Stimulated activated CD8-positive, alpha-beta memory T cell treated with anti-CD3 and anti-CD28 coated beads, Interleukin-7, amount 100 ng/mL, for 1 hour (primary cell): ENCODE measurements at places on chromosomes 11 and 22.

GRCh38 chr22:37464181-37464580 lies 22.0 kb downstream of the MFNG start:
- DNase-seq = no peak

DNA sequence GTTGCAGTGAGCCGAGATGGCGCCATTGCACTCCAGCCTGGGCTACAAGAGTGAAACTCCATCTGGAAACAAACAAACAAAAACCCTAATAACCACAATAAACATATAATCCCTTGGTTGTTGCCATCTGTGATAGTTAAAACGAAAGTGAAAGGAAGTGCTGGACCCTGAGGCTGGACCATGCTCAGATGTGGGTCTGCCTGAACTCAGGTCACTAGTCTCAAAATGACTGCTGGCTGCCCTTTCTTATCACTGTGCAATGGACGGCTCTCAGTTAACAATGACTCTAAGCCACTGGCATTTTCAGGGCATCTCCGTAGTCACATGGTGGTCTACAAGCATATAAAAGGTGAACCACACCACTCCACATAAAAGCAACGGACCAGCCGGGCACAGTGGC lies 48.2 kb upstream of the FTH1 start:
- no peak for DNase-seq

GRCh38 chr11:45022294-45023064 lies 71.8 kb upstream of the TP53I11 start:
- DNase-seq = no peak

- no peak for DNase-seq
Observed at GRCh38 chr22:25131198-25131887, 68.3 kb upstream of the CRYBB3 start.

DNA sequence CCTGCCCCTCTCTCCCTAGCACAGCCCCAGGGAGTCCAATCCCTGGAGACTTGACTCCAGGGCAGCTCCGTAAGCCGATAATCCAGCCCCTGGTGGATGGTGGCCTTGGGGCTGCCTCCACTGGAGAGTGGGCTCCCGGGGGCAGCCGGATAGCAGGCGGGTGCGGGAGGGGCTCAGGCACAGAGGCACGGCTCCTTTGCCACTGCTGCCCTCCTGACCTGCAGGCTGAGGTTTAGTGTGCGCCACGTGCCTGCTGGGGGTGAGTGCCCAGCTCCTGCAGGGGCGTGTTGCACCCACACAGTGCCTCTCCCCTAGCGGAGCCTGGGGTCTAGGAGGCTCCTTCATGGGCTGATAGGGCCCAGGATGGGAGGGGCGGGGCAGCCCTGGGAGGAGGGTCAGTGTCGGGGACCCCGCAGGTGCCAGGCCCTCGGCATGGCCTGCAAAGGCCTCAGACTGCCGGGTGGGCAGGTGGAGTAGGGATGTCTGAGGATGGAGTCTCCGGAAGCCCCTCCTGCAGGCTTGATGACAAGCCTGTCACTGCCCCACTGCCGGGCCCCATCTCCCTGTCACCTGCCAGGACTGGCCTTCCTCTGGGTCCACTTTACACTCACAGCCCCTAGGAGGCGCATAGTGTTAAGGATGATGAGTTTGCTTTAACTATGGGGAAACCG lies 5.6 kb downstream of the DUSP8 start:
- DNase-seq = no peak

GRCh38 chr11:1372660-1373059 lies 17.1 kb upstream of the BRSK2 start:
- DNase-seq = no peak

DNA sequence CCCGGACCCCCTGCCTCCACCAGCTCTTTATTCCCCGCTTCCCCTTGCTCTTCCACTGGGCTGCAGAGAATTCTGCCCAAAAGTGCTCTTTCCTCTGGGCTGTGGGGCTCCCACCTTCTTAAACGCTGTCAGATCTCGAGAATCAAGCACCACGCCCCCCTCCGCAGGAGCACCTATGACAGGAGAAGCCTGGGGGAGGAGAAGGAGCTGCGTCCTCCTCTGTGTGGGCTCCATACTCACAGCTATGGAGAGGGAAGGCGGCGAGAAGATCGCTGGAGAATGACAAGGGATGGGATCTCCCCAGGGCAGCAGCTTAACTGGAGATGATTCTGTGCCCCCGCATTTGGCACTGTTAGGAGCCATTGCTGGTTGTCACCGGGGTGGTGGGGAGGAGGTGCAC lies 19.7 kb downstream of the SHISAL1 start:
- no peak for DNase-seq

DNA sequence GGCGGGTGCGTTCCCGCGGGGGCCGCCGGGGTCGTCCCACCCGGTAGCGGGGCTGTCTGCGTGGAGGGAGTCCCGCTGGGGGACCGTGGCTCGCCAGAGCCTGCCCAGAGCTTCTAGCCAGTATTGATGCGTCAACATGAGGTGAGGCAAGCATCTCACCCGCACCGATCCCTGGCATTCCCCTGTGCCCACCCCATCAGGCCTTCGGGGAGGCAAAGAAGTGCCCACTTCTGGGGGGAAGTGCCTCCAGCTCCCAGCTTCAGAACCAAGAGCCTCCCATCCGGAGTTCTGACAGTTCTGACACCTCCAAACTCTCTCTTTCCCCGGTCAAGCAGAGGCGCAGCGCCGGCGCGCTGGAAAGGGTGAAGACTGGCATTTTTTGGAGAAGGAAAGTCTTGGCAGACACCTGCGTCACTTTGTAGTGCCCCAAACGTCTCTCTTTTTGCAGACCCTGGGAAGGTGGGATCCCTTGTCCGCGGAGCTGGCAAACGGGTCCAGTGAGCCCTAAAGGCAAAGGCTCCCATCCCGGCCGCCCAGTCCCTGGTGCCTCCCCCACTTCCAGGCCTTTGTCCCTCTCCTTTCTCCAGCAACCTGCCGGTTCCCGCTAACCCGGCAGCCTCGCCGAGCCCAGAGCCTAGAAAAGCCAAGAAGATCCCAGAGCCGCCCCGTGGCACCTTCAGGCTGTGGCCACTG lies 3.2 kb upstream of the PAX6 start:
- DNase-seq = no peak

- no peak for DNase-seq
Observed at GRCh38 chr11:74925281-74925680, 23.6 kb downstream of the XRRA1 start.

DNA sequence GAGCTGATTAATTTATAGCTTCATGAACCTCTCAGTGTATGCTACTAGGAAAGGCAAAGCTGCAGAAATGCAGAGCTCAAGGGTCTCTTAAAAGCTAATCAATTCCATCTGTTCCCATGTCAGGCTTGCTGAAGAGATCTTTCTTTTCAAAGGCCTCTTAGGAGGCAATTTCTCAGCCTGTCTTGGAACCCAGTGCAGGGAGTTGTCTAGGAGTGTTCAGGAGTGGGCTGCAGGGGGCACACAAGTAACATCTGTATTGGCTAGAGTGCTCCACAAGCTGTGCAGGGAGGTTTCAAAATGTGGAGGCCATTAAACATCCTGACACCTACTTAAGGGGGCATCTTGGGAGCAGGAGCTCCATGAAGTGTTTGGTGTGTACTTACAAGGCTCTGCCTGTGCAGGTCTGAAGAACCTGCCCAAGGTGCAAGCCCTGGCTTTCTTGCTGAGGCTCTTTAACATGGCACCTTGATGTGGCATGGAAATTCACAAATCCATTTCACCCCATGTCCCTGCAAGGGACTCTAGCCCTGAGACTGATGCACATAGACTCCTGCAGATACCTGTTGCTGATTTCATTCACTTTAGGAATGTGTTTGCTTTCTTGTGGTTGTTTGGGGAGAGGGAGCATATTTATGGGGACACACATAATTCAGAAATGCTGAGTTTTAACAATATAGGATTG lies 134.7 kb downstream of the ME3 start:
- no peak for DNase-seq

- no peak for DNase-seq
Observed at GRCh38 chr22:49620003-49620556, 207.6 kb downstream of the BRD1 start.

GRCh38 chr11:92552942-92553341 lies 328.3 kb downstream of the FAT3 start:
- no peak for DNase-seq

DNA sequence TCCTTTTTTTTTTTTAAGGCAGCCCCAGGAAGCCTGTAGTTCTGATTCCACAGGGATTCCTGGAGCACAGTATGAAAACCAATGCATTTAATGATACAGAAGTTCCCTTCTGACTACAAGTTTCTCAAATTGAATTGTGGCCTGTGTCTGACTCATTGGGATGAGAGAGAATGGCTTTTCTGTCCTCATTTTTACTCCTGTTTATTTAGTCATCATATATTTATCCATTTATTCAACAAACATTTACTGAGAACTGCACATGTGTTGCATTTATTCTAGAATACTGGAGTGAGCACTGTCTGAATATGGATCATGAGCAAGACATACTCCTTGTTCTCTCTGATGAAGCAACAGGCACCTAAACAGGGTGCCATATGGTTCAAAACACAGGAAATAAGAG lies 231.2 kb downstream of the NTM start:
- no peak for DNase-seq

- no peak for DNase-seq
Observed at GRCh38 chr11:71459767-71460320, 6.8 kb downstream of the NADSYN1 start.

- peak; percentile 30 for DNase-seq
Observed at GRCh38 chr22:29310863-29311339, 4.5 kb downstream of the GAS2L1 start.

- DNase-seq = no peak
Observed at GRCh38 chr22:26725012-26725676, 67.8 kb downstream of the MIAT start.

DNA sequence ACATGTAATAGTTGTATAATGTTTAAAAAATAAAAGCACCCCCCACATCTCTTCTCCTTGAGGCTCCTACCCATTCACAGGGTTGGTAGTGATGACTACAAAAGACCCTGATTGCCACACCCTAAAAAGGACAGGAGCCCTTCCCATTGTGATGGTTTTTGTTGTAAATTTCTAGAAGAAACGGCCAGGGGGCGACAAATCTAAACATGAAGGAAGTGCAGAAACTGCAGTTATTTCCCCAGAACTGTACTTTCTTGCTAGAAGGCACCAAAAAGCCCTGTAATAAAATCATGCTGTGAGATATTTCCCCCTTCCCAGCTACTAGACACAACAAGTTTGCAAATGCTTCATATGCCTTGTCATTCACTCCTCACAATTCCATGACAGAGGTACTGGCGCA lies 10.8 kb downstream of the PRR5L start:
- DNase-seq = no peak

- DNase-seq = no peak
Observed at GRCh38 chr11:128428935-128429334, 158.4 kb downstream of the ETS1 start.

GRCh38 chr11:37858398-37858797 lies 1260.4 kb upstream of the RAG2 start:
- no peak for DNase-seq

DNA sequence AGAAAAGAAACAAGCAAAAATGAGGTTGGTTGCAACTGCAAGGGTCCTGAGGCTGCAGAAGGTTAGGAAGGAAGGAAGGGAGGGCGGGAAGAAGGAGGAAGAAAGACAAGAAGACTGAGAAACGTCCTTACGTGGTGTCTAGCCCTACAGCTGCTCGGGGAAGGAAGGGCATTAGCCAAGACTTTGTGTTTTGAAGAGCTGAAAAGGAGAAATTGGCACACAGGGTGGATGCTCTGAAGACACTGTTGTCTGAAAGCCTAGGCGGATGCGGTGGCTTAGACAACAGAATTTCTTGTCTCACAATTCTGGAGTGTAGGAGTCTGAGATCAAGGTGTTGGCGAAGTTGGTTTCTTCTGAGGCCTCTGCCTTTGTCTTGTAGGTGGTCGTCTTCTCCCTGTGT lies 60.7 kb downstream of the MCM5 start:
- DNase-seq = no peak

DNA sequence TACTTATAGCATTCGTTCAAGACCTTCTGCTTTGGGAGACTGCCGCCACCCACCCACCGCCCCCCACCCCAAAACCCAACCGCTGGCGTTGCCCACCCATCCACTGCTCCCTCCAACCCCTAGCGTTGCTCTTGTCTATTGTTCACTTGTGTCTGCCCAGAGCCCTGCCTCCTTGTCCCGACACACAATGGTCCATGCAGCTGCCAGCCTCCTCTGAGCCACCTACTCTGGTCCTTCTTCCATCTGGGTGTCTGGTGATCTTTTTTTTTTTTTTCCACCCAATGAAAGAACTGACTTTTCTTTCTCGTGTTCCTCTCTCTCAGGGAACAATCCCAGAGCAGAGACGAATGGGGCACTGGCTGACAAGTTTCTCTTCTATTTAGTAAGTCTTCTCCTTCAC lies 256.0 kb upstream of the SESN3 start:
- DNase-seq = no peak
